Activated T-cell treated with anti-CD3 and anti-CD28 coated beads for 48 hours (primary cell): ENCODE measurements at places on chromosomes 2 and 18.

- DNase-seq = no peak
Observed at GRCh38 chr2:178111743-178112142, 494 bp upstream of the RBM45 start.

DNA sequence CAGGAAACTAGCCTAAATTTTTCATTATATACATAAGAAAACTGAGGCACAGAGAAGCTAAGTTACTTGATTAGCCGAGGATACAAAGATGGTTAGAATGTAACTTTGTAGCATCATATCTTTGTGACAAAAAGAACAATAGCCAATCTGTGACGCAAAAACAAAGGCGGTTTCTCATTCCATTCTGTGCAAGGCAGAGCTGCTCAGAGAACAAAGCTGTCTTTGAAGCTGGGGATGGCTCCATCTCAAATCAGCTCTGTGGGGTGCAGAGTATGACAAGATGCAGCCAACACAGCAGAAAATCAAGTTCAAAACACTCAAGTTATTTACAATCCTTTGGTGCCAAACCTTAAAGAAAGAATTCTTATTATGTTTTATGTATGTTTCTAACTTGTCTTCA is 81.9 kb upstream of the VWC2L start:
- no peak for DNase-seq

GRCh38 chr2:144999071-144999875 is 479.4 kb upstream of the ZEB2 start:
- DNase-seq = no peak

DNA sequence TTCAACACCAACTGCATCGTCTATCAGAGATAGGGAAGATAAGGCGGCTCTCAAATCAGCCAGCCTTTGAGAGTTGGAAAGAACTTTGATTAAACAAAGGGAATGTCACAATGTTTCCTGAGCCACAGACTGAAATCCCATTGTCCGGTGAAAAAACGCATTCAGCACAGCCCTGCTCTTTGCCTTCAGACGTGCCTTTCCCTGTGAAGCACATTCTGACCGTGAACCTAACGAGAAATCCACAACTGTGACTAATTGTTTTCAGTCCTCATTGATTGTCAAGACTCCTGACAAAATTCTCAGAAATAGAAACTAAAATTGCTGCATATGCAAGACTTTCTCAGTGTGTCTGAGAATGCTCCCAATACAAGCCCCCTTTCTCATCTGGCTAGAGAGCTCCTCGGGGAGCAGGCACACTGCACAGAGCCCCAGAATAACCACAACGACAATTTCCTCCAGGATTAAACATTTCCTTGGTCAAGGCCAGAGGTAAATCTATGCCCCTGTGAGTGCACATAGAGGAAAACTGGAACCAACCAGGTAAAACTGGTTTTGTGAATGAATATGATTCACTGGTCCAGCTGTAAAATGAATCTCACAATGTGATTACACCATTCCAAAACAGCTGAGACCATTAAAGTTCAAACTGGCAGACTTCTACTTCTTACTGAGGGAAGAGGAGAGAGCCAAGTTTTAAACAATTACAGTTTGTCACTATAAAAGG is 561.9 kb upstream of the ID2 start:
- no peak for DNase-seq

GRCh38 chr2:229519655-229520430 is 194.5 kb downstream of the DNER start:
- DNase-seq = no peak

DNA sequence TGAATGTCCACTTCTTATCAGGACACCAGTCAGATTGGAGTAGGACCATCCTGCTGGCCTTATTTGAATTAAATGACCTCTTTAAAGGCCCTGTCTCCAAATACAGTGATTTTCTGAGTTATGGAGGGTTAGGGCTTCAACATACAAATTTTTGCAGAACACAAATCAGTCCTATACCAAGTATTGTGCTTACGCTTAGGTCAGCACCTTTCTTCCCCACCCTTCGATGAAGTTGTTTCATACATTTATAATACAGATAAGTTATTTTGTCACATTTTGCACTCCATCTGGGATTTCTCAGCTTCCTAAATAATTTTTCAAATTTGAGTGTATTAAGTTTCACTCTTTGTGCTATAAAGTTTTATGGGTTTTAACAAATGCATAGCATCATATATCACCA is 190.5 kb upstream of the EPAS1 start:
- DNase-seq = no peak

- no peak for DNase-seq
Observed at GRCh38 chr18:3902676-3903075, 452.7 kb downstream of the TGIF1 start.

GRCh38 chr2:182593394-182593975 is 122.6 kb upstream of the DNAJC10 start:
- no peak for DNase-seq

DNA sequence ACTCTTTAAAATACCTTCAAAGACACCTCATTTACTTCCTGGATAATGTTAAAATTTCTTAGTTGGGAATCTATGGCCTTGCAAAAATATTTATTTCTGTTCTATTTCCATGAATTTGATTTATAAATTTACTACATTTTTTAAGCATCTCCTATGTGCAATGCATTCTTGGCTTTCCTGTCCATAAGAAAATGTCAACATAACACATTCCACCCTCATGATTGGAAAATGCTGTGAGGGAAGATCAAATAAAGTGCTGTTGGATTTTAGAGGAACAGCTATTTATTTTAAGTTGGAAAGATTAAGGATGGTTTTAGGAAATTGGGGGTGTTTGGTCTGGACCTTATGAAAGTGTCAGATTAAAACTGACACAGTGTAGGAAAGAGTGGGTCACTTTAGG is 45.4 kb upstream of the MC4R start:
- DNase-seq = no peak

DNA sequence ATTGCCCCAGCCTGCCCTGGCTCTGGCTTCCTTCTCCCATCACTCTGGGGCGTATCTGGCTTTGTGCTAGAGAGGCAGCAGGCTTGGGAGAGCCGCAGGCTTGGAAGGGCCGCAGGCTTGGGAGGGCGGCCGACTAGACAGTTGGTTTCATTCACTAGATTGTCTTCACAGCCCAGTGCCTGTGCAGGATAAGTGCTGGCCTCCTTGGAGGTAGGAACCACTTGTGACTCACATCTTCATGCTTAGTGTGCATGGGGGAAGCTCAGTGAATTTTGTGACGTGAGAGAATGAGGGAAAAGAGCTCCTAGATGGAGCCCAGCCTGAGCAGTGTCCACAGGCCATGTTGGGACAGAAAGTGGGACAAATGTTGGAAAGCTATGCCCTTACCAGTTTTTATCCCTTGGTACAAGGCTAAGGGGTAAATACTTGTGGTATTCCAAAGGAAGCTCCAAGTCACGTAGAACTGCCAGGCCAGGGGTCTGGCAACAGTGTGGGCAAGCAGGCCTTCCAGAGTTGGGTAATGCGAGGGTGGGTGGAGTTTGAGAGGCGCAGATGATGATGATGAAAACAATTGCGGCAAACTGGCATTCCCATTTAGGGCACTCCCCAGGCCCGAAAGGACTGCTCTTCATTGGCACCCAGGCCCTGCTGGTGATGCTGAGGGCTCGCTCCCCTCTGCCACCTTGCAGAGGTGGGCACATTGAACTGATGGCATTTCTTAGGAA is 100.1 kb downstream of the DDX1 start:
- DNase-seq = no peak

GRCh38 chr2:144625626-144626025 is 105.7 kb upstream of the ZEB2 start:
- DNase-seq = no peak

DNA sequence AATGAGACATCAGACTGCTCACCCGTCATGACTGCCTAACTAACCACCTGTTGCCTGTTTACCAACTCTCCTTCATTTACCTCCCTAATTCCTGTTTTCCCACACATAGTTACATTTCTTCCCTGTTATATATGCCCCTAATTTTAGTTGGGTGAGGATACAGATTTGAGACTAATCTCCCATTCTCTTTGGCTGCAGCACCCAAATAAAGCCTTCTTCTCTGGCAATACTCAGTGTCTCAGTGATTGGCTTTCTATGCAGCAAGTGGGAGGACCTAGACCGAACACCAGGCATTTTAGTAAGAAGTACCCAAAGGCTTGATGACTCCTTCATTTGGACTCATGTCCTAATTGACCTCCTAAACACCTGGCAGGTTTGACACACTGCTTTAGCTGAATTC is 147.2 kb downstream of the TRIB2 start:
- no peak for DNase-seq

GRCh38 chr2:152557273-152557888 is 159.9 kb downstream of the PRPF40A start:
- no peak for DNase-seq

DNA sequence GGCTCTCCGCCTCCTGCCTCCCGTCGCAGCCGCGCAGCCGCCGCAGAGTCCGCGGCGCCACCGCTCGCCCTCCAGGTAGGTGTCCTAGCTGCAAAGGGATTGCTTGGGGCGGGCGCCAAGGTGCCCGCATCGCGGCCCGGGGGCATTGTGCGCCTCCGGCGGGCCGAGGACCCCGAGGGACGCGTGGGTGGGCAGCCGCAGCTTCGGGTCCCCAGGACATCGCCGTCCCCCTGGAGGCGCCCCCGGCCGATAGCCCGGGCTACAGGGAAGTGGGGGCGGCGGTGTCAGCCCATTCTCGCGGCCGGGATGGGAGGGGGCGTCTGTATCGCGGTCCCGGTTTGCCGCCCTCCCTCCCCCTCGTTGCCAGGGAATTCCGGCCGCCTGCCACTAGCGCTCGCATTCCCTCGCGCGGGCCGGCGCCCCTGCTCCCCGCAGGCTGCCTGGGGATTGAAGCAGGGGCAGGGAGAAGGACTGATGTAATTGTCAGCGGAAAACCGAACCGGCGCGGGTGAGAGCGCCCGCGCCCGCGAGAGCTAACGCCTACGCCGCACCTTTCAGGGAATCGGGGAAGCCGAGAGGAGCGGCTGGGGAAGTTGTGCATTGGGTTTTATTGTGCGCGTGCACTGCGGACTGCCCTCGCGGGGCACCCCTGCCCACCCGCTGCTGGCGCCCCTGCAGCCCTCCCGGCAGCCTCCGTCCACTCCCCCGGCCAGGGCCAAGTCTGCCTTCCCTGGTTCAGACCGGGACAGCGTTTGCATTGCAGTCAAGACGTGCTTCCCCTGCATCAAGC is 483 bp downstream of the OSBPL6 start:
- DNase-seq = peak; percentile 10

GRCh38 chr2:8641301-8641965 is 40.4 kb upstream of the ID2 start:
- no peak for DNase-seq

DNA sequence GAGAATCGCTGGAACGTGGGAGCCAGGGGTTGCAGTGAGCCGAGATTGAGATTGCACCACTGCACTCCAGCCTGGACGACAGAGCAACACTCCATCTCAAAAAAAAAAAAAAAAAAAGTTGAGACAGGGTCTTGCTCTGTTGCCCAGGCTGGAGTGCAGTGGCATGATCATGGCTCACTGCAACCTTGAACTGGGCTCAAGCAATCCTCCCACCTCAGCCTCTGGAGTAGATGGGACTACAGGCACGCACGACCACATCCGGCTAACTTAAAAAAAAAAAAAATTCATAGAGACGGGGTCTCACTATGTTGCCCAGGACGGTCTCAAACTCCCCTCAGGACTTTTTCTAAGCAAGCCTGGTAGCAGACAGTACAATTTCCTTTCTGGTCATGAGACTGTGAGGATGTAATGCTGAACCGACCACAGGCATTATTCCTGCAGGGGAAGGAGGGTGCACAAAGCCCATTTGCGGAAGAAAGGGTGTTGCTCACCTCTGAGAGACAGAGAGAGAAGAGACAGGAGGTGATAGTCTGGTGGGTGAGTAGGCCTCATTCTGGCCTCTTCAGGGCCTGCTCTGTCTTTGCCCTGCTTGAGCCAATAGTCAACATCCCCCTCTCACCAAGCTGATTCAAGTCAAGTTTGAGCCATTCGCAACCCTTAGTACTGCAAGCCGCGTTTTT is 205.3 kb downstream of the ZFP36L2 start:
- no peak for DNase-seq

DNA sequence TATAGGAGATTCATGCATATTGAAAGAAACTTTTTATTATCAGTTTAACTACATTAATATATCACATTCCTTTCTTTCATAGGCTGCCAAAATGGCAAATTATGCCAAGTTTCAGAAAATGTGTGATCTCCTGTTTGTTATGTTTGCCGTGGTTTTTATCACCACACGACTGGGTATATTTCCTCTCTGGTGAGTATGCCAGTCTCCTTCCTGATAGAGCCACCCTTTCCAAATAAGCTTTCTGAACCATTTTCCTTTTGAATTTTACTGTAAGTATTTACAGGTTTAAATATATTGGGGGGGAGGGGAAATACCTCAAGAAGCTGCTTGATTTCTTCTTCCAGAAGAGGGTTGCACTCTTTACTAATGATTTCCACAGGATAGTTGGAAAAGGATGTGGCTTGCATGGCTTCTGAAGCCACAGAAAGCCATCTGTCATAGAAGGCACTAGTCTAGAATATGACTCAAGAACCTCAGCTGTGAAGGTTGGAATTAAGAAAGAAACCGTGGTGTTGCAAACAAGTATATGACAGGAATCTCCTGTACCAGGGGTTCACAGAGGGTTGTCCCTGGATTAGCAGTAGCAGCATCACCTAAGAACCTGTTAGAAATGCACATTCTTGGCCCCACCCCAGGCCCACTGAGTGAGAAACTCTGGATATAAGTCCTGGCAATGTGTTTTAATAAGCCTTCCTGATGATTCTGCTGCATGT is 84.5 kb upstream of the NOSTRIN start:
- DNase-seq = no peak

- no peak for DNase-seq
Observed at GRCh38 chr18:67363694-67364093, 152.8 kb downstream of the DSEL start.

GRCh38 chr2:230225486-230225885 is at the start of gene SP140:
Gene SP140 (plus strand): TSS chr2:230225736. CDS start chr2:230225845, 109 bp downstream.
- DNase-seq = peak; percentile 64

DNA sequence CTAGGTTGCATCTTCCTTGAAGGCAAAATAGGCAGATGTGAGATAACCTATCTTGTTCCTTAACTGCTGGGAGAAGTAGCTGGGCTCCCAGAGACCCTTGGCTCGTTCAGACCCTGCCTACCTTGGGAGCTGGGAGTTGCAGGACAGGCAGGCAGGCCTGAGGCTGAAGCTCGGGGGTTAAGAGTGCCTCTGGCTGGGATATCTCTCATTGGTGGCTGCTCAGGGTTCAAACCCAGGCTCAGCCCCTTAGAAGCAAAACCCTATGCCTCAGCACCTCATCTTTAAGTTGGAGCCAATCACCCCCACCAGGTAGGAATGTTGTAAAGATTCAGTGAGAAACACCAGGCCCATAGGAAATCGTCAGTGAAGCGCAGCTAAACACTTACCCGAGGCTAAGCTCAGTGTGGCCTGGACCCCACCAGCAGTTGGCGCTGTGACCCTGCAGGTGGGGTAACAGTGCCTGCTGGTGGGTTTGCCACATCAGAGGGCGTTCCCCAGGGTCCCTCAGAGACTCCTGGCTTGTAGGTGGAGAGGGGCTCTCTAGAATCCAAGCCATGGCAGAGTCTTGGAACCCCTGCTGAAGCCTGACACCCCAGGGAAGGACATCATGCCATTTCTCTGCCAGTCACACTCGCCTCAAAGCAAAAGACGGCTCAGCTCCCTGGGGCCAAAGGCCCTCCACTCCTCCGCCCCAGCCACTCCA is 54.6 kb upstream of the GPR17 start:
- peak; percentile 56 for DNase-seq

- DNase-seq = no peak
Observed at GRCh38 chr2:77086051-77086450, 436.1 kb downstream of the LRRTM4 start.

- no peak for DNase-seq
Observed at GRCh38 chr2:160246356-160246755, 46.3 kb upstream of the ITGB6 start.
